ENCODE measurements at places on chromosomes 16 and 17.
A peak's percentile ranks its signal among the peaks of the same experiment; 100 is the strongest.

GRCh38 chr17:71286625-71287024, 834.2 kb upstream of the SOX9 start:
- no peak for DNase-seq

DNA sequence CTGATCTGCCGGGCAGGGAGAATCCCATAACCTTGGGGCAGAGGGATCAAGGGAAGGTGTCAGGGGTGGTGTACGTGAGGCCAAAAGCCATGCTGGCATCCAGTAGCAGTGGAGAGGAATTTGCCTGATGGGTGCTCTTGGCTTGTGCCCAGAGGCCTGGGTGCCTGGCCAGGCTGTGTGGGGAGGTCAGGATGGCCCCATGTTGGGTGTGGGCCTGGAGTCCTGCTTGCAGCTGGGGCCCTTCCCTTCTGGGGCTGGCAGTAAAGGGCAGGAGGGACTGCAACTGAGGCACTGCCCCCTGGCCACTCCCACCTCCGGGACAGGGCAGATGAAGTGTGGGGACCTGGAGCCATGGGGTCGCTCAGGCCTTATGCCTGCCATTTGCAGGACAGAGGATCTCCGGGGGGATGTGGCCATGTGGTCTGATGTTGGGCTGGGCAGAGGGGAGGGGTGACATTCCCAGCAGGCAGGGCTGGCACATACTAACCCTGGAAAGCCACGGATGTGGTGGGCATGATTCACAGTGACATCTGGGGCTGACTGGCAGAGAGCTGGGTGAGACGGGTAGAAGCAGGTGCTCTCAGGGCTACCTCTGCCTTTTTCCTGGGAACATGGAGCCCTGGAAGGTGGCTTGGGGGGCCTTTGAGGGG, 3.5 kb downstream of the FMNL1 start:
- no peak for DNase-seq

- no peak for DNase-seq
These were observed 41.8 kb downstream of the RAB11FIP4 start for GRCh38 chr17:31433091-31433790.

DNA sequence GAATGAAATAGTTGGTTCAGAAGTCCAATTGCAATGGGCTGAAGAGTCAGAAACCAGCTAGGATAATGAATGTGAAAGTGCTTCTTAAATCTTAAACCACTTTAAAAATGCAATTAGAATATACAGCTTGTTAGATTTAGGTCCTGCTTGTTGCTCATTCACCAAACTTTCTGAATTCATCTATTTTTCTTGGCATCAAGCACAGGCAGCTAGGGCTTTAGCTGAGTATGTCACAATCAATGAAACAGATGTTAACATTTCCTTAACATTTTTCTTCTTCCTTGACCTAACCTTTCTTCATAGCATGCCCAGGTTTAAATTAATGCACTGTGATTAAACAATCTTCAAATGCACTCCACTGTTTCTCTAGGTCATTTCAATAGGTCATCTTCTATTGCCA, 14.4 kb downstream of the KIF2B start:
- DNase-seq = no peak

DNA sequence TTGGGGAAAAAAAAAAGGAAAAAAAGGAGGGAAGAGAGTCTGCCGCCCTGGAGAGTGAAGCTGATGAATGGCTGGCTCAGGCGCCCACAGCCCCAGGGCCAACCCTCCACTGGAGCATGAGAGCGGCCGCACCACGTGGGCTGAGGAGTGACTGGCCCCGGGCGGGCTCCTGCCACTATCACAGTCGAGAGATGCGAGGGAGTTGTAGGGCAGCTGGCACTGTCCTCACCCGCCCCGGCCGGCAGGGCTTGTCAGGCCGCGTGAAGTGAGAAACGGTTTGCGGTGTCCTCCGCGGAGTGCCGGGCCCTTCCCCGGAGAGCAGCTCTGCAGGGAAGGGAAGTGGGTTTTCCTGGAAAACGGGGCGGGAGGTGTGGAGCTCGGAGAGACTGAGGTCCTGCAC, 45.9 kb downstream of the JPH3 start:
- DNase-seq = no peak

DNA sequence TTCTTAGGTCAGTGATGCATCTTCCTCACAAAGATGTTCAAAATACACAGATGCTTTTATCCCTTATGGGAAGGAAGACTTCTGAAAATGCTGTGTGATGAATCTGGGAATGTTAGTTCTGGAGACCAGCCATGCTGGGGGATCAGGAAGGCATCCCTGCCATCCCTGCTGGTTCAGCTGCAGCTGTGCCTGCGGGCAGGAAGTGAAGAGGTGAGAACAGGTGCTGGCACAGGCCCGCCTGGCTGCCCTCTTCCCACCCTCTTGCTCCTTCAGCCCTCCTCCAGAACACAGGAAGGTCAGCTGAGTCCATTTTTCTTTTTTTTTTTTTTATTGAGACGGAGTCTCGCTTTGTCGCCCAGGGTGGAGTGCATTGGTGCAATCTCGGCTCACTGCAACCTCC, 15.2 kb downstream of the RAB11FIP3 start:
- DNase-seq = no peak

GRCh38 chr17:39000021-39000601, 32.9 kb upstream of the FBXO47 start:
- DNase-seq = no peak

GRCh38 chr16:595942-596735, 6.3 kb downstream of the RAB40C start:
- DNase-seq = no peak

DNA sequence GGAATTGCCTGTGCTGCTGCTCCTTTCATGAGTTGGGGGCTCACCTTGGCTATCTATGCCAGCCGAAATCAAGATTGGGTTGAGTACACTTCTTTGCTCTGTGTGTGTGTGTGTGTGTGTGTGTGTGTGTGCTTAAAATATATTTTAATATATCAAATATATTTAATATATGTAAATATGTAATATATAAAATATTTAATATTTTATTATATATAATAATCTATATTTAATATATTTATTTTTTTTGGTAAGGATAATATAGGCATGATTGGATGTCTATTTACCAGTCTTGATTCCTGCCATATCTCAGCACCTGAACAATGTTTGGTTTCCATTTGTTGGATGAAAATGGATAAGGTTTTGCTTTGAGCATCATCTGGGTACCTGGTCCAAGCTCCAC, 399.3 kb downstream of the CA10 start:
- no peak for DNase-seq

GRCh38 chr16:88880226-88881006, 14.0 kb upstream of the PABPN1L start:
- no peak for DNase-seq

DNA sequence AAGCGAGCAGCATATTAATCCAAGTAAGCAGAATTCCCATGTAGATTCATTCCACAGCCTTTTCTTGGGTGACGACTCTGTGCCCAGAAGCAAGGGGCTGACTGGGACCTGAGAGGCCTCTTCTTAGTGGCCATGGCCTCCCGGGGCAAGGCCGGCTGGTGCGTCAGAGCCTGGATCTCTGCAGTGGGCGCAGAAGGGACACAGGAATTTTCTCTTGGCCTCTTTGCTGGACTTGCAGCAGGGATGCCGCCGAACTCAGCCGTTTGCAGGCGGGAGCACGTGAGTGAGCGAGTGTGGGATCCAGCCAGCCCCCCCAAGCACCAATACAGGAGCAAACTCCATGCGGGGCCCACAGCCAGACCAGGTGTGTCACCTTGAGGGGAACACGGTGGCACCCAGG, 151.8 kb downstream of the RPTOR start:
- no peak for DNase-seq

- peak; percentile 77 for DNase-seq
These were observed 12.5 kb upstream of the FAM171A2 start for GRCh38 chr17:44376124-44376523.

DNA sequence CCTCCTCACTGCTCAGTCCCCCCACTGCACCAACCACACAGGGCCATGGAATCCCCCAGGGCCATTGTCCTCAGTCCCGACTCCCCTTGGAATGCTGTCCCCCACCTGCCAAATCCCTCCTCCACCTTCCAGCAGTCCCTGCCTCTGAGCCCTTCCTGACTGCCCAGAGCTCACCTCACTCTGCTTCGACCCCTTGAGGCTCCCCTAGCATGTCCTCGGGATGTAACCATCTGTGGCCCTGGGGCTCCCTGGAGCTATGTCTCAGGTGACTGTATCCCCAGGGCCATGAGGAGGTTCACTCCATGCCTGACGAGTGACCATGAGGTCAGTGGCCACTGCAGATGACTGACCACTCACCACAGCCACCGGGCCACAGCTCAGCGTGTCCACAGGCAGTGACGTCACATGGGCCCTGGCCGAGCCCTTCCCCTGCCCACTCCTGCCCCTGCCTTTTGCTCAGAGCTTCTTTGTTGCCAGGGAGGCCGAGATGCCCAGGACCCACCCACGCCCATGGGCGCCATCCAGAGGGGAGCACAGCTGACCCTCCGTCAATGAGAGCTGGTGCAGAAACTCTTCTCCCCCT, 7.7 kb upstream of the PIEZO1 start:
- DNase-seq = no peak

DNA sequence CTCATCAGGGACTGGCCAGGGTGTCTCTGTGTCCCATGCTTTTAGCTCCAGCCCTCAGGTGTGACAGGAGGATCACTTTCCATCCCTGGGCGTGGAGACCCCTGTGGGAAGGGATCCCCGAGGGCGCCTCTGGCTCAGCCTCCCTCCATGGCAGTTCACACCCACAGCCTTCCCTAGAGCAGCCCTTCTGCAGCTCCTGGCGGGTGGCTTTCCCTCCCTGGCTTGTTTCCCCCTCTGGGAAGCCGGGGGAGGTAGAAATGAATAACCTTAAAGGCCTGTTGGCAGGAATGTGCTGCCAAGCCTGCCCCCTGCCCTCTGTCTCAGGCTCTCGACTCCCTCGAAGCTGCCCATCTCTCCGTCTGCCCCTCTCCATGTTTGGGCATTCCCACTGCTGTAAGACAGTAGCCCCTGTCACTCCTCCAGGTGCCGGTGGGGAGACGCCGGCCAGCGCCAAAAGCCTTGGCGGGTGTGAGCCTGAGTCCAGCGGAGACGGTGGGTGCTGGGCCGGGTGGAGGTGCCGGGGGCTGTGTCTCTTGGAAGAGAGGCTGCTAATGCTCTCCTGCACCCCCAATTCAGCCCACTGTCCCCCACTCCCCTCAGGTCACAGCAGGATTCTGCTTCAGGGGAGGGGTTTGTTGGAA, 2.1 kb upstream of the ATP2A1 start:
- DNase-seq = no peak

- DNase-seq = peak; percentile 30
These were observed 25.9 kb downstream of the AP2B1 start for GRCh38 chr17:35612924-35613521.

DNA sequence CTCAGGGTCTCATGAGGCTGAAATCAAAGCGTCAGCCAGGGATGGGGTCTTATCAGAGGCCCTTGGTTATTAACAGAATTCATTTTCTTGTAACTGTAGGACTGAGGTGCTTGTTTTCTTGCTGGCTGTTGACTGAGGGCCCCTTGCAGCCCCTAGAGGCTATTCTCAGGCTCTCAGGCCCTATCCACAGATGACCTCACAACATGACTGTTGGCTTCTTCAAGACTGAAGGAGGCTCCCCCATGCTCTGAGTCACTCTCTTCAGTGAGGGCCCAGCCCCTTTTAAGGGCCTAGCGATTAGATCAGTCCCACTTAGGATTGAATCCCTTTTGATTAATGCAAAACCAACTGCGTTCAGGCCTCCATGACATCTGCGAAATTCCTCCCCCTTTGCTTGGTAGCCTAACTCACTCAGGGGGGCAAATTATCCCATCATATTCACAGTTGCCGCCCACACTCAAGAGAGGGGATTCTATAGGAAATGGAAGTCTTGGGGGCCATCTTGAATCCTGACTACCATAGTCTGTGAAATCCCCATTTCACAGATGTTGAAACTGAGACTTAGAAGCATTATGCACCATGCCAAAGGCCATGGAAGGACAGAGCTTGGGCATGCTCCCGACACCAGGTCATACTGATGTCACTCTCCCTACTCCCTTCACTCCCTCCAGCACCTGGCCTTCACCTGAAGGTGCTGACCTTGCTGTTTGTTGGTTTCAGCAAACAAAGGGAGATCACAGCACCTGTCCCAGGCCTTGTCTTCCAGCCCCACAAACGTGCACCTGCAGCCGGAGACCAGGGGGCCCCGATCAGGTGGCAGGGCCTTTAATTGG, 592.3 kb downstream of the MAF start:
- no peak for DNase-seq

- no peak for DNase-seq
These were observed 10.7 kb upstream of the KCNJ2 start for GRCh38 chr17:70158591-70158990.

DNA sequence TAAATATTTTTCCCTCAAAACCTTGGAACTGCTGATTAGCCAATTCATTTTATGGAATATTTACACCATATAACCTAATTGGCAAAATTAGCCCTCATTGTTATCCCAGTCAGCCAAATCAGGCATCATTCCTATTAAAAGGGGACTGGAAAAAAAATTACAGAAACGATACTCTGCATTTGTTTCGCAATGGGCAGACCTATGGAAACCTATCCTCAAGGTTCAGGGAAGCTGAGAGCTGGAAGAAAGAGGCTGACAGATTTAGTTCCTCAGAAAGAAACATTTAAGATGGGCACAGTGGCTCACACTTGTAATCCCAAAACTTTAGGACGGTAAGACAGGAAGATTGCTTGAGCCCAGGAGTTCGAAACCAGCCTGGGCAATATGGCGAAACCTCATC, 85.6 kb upstream of the RPH3AL start:
- no peak for DNase-seq

DNA sequence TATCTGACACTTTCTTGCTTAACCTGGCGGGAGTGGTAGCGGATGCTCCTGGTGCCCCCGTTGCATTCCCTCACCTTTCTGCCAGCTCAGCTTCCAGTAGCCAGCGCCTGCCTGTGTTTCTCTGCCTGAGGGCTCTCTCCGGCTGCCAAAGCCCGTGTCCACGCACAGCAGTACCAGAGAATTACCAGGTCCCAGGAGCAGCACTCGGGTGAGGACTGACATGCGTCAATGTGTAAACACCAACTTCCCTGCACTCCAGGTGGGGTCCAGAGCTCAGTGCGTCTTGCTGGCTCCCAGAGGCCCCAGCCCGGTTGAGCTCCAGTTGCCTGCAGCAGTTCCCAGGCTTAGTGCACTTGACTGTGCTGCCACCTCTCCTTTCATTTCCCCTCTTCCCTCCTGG, 54.8 kb downstream of the CDH13 start:
- no peak for DNase-seq

All from GM13977 (cell line).